ENCODE measurements at places on chromosomes 6 and 20.

- no peak for DNase-seq
Measured at GRCh38 chr20:34362502-34363061, 491 bp upstream of the ITCH start.

DNA sequence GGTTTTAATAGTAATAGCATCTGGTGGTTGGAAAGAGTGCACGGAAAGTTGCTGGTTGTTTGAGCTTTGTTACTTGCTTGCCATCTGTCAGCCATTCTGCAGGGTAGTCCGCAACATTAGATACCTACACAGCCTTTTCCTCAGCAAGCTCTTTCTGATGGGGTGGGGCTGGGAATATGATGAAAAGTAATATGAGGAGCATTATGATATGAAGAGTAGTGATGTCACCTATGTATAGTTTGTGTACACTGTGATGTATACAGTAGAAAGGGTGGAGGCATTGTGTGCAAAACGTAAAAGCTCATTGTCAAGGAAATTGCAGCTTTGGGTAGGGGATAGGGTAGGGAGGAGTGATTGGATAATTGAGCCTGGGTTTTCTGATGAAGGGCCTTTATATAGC, 16.1 kb downstream of the SCAF8 start:
- DNase-seq, result no peak

- no peak for DNase-seq
Measured at GRCh38 chr20:10228330-10228729, 9.7 kb downstream of the SNAP25 start.

- DNase-seq, result no peak
Measured at GRCh38 chr6:1774226-1774915, 164.7 kb downstream of the FOXC1 start.

GRCh38 chr6:149050160-149050559, 267.4 kb upstream of the TAB2 start:
- DNase-seq, result no peak

- DNase-seq, result no peak
Measured at GRCh38 chr6:141033101-141033500, 1099.6 kb upstream of the GJE1 start.

DNA sequence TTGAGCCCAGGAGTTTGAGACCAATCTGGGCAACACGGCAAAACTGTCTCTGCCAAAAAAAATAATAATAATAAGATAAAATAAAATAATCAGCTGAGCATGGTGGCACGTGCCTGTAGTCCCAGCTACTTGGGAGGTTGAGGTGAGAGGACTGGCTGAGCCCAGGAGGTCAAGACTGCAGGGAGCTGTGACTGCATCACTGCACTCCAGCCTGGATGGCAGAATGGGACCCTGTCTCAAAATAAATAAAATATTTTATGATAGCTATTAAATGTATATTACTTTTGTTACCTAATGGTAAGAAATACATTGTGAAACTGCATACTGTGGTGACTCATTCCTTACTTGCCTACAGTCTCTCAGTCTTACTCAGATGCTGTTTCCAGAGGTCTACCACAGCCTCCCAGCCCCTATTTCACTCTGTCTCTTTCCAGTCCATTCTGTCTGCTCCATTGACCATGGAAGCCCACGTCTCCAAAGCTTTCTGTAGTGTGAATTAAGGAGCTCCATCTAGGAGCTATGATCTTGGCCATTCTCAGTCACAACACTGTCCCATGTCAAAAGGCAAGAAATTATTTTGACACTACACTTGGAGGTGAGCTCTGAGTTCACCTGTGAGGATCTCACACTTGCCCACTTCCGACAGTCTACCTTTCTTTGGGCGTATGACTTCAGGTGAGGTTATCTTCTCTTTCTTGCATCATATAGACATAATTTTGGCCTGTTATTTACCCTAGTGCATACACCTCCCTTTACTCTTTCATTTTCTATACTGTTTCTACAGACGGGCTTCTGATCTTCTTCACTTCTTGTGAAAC, 22.4 kb upstream of the SNX9 start:
- peak; percentile 58 for DNase-seq

GRCh38 chr20:38770546-38770945, 22.3 kb downstream of the ACTR5 start:
- no peak for DNase-seq

GRCh38 chr6:155962276-155962675, 506.6 kb upstream of the NOX3 start:
- no peak for DNase-seq

DNA sequence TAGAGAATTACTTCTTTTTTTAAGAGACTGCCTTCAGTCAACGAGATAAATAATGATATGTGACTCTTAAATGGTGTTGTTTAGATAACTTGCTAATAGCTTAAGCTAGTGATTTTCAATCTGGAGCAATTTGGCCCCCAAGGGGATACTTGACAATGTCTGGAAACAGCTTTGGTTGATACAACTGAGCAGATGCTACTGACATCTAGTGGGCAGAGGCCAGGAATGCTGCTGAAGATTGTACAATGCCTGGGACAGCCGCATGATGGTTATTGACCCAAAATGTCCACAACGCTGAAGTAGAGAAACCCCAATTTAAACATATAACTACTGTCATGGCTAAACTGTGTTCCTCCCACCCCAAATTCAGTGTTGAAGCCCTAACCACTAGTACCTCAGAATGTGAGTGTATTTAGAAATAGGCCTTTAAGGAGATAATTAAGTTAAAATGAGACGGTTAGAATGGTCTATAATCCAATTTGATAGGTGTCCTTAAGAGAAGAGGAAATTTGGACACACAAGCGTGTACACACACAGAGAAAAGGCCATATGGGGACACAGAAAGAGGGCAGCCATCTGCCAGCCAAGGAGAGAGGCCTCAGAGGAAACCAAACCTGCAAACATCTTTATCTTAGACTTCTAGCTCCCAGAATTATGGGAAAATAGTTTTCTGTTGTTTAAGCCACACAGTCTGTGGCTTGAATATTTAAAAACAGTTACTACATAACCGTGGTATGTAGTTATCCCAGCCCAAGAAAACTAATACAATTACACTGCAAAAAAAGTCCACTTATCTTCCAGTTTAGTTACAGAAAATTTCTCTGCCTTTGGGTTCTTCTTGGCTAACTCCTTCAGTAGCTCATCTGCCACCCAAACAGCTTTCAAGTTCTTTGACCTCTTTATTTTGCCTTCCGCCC, 22.2 kb downstream of the RWDD2A start:
- DNase-seq, result peak; percentile 63

DNA sequence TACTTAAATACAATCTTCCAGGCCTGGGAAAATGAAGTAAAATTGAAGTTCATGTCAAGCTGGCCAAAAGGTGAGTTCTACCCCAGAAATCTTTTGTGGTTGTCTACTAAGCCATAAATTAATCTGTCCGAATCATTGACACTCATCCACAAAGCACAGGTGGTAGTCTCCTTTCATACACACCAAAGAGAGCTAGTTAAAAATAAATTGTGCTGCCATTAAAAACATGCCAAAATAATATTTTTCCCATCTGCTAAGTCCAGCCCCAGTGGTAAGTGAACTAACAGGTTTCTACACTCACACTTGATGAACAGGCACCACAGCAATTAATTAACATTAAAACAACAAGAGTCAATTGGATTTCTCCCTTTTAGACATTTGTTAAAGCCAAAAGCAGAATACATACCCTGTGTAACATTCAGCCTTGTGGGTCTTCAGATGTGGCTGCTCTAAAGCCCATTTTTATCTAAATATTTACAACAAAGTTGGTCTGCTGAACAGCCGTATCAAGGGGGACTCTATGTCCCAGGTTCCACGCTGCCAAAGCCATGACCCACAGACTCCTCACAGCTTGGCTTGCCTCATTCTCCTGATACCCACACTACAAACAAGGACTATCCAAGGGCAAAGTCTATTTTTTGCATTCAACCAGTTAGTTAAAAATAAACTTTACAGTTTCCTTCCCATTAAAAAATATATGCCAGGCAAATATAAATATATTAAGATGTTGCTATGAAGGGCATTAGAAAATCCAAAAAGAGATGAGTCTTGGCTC, 490.4 kb downstream of the BMP2 start:
- DNase-seq, result no peak

- no peak for DNase-seq
Measured at GRCh38 chr6:125444006-125444923, 142.5 kb upstream of the HDDC2 start.

GRCh38 chr6:10451828-10452509, 37.1 kb upstream of the TFAP2A start:
- no peak for DNase-seq

DNA sequence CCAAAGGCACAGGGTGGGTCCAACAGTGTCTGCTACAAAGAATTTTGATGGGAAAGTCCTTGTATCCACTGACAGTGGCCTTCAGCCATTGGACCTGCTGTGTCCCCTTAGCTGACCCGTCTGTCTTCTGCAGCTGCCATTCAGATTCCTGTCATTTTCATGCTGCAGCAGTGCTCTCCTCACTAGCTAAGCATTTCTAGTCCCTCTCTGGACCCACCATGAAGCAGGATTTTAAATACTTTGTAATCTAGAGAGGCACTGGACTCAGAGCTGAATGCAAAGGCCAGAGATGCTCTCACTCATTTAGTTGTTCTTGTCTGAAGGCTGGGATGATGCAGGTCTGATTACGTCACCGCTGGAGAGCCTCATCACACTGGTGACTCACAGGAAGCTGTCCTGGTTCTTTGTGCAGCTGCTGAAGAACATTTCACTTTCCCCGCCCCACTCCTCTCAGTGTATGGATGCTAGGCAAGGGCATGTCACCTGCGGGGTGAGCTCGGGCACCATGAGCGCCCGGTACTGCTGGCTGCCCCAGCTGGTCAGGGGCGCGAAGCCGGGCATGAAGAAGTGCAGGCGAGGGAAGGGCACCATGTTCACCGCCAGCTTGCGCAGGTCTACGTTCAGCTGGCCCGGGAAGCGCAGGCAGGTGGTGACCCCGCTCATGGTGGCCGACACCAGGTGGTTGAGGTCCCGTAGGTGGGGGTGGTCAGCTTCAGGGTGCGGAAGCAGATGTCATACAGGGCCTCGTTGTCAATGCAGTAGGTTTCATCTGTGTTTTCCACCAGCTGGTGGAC, 19.4 kb upstream of the TUBB2A start:
- DNase-seq, result peak; percentile 61

DNA sequence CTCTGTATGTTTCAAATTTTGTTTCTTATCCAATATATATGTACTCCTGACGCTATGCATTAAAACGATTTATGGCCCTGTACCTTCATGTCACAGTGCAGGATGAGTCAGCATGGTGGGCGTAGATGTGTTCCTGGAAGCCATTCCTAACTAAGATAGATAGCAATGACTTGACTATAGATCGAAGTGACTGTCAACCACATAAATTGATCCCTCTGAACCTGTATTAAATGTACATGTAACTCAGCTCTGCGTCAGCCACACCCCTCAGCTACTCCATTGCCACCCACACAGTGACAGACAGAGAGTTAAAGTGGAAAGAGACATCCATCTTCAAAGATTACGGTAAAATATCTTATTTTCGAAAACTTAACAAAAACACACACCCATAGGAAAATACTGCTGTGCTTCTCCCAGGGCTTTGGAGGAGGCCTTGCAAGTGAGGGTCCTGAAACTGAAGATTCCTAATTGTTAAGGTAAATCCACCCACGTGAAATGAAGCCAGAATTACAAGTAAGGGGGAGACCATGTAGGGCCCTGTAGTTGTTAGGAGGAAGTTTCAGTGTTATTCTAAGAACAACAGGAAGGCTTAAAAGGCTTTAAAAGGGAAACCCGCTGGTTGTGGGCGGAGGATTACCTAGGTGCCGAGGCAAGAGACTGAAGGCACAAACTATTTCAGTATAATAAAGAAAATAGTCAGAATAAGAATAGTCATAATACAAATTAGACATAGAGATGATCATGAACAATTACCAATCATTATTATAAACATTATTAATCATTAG, 10.3 kb upstream of the RAD21L1 start:
- peak; percentile 82 for DNase-seq

- DNase-seq, result no peak
Measured at GRCh38 chr6:16681260-16681873, 79.9 kb downstream of the ATXN1 start.

- DNase-seq, result no peak
Measured at GRCh38 chr6:55968926-55969325, 93.5 kb upstream of the BMP5 start.

DNA sequence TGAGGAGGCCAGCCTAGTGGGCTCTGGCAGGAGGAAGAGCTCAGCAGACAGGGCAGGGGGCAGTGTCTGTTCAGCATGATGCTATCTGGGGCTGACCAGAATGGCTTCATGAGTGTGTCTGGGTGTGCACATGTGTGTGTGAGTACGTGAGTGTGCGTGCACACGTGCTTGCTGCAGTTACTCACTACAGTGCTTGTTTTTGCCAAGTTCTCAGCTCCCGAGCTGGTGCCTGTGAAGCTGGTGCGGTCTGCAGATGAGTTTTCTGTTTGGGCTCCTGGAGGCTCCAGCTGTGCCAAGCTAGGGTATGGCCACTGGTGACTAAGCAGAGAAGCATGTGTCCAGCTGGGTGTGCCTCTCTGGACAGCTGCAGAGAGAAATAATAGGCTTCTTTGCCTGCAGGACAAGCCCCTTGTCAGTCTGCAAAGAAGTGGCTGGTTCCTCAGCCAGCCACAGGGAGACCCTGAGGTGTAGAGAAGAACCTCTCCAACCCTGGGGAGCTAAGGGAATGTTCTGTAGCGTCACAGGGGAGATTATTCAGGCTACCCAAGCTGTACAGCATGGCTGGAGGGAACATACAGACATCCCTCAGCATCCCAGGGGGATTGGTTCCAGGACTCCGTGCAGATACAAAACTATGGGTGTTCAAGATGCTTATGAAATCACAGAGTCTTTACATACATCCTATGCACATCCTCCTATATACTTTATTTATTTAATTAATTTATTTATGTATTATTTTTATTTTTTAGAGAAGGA, 40.2 kb upstream of the FAM50B start:
- DNase-seq, result no peak

GRCh38 chr20:1664911-1665310, 7.3 kb upstream of the SIRPG start:
- peak; percentile 80 for DNase-seq

DNA sequence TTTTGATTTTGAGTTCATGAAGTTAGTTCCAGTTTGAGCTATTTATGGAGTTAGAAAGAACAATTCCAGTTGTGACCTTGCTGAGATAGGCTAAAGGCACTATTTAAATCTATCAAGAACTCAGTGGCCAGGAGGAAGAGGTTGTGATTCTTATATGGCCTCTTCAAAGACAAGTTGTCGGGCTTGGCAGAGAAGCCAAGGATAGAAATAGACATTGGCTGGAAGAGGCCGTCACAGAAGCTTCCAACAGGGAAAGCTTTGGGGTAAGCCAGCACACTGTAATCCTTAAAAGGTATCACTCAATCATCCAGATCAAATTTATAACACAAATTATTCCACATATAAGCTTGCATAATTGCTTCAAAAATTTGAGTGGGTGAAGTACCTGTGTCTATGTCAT, 286.1 kb downstream of the SYNE1 start:
- no peak for DNase-seq

GRCh38 chr20:45792317-45793118, 764 bp downstream of the DNTTIP1 start:
- DNase-seq, result no peak

DNA sequence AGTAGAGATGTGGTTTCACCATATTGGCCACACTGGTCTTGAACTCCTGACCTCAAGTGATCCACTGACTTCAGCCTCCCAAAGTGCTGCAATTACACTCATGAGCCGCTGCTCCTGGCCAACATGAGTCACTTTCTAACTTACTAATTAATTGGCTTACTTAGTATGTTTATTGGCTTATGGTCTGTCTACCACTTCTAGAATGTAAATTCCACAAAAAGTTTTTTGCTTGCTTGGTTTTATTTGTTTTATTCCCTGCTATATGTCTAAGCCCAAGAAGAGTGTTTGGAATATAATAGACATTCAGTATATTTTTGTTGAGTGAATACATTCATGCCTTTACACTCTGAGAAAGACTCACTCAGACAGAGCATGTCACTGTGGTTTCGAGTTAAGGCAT, 86.0 kb downstream of the SAMD3 start:
- no peak for DNase-seq

- DNase-seq, result no peak
Measured at GRCh38 chr6:150124235-150124634, 18.6 kb upstream of the PPP1R14C start.

All from stimulated activated CD4-positive, alpha-beta T cell treated with anti-CD3 and anti-CD28 coated beads, Interleukin-15, amount 100 ng/mL, for 24 hours (primary cell).